ENCODE measurements at places on chromosomes 12 and 14.
A peak's percentile ranks its signal among the peaks of the same experiment; 100 is the strongest.

GRCh38 chr12:28413460-28414109 lies 223.3 kb downstream of the CCDC91 start:
- no peak overlapping the region for H3K4me3 ChIP-seq
- H3K4me1 ChIP-seq: no peaks in the 10 kb centered on the region
- H3K36me3 ChIP-seq: no peaks in the 10 kb centered on the region
- no peaks in the 10 kb centered on the region for H3K27me3 ChIP-seq
- H3K27ac ChIP-seq: no peak overlapping the region
- DNase-seq: no peak

DNA sequence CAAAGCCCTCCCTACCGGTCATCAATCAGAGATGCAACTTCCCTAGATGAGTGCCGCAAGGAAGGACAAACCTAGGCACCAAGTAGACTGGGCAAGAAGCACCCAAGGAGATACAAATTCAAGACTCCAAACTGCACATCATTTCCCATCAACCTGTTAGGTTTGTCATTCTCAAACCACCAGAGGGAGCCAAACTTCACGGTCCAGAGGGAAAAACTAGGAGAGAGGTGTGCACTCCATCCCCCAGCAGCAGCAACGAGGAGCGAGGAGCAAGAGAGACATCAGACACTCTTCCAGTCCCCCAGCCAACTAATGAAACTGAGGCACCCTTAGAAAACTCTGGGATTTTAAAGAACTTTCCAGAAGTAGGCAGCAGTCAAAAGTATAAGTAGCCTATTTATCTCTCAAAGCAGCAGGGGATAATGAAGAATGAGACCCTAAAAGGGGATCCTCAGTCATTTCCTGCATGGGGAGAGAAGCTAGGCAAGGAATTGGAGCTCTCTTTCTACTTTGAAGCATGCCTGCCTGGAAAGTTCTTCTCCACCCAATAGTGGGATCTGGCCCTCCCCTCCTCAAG lies 37.0 kb upstream of the NT5DC3 start:
- H3K4me1 ChIP-seq: no peaks in the 10 kb centered on the region
- H3K27ac ChIP-seq: no peak overlapping the region
- no peak overlapping the region for H3K4me3 ChIP-seq
- DNase-seq: peak; percentile 89
- H3K36me3 ChIP-seq: no peaks in the 10 kb centered on the region
- no peaks in the 10 kb centered on the region for H3K27me3 ChIP-seq

DNA sequence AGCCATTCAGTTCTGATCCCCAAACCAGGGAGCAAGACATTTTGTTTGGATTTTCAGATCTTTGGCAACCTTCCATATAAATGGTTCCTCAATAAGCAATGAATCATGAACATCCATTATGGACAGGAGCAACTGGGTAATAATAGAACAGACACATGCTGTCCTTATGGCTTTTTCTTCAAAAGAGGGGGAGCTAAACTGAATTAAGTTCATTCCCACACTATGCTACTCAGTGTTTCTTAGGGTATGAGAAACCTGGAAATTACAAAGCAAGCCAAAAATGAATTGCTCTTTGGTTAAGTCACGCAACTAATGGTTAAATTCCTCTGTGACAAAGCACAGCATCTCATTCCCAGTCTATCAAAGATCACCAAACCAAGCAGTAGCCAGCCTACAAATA lies 51.0 kb downstream of the PTGER2 start:
- H3K4me1 ChIP-seq: no peaks in the 10 kb centered on the region
- H3K4me3 ChIP-seq: no peak overlapping the region
- H3K27me3 ChIP-seq: no peaks in the 10 kb centered on the region
- H3K27ac ChIP-seq: no peak overlapping the region
- no peak for DNase-seq

GRCh38 chr12:89731089-89731488 lies 22.5 kb upstream of the ATP2B1 start:
- no peaks in the 10 kb centered on the region for H3K27me3 ChIP-seq
- H3K4me3 ChIP-seq: no peak overlapping the region
- no peaks in the 10 kb centered on the region for H3K4me1 ChIP-seq
- H3K36me3 ChIP-seq: no peaks in the 10 kb centered on the region
- H3K27ac ChIP-seq: no peak overlapping the region

GRCh38 chr14:89990218-89990617 lies 34.5 kb downstream of the TDP1 start:
- no peak for DNase-seq
- no peak overlapping the region for H3K4me3 ChIP-seq
- no peaks in the 10 kb centered on the region for H3K4me1 ChIP-seq
- H3K27me3 ChIP-seq: no peaks in the 10 kb centered on the region
- H3K36me3 ChIP-seq: peaks cover 12% of the 10 kb centered on the region

GRCh38 chr14:79209418-79209817 lies 1001.9 kb downstream of the DIO2 start:
- H3K4me3 ChIP-seq: no peak overlapping the region
- no peak overlapping the region for H3K27ac ChIP-seq
- no peak for DNase-seq

GRCh38 chr12:19615384-19615725 lies 176.1 kb downstream of the AEBP2 start:
- DNase-seq: no peak
- no peaks in the 10 kb centered on the region for H3K27me3 ChIP-seq
- no peak overlapping the region for H3K4me3 ChIP-seq
- H3K36me3 ChIP-seq: no peaks in the 10 kb centered on the region
- peaks cover 2% of the 10 kb centered on the region for H3K4me1 ChIP-seq

- H3K27ac ChIP-seq: no peak overlapping the region
- H3K4me1 ChIP-seq: no peaks in the 10 kb centered on the region
- no peak overlapping the region for H3K4me3 ChIP-seq
- DNase-seq: no peak
- H3K36me3 ChIP-seq: peaks cover 23% of the 10 kb centered on the region
Measured at GRCh38 chr12:125013816-125014442, 20.5 kb downstream of the BRI3BP start.

GRCh38 chr12:27952510-27952909 lies 20.0 kb downstream of the PTHLH start:
- H3K36me3 ChIP-seq: no peaks in the 10 kb centered on the region
- H3K27me3 ChIP-seq: no peaks in the 10 kb centered on the region

- no peak for DNase-seq
- H3K27ac ChIP-seq: no peak overlapping the region
- H3K4me3 ChIP-seq: no peak overlapping the region
- no peaks in the 10 kb centered on the region for H3K36me3 ChIP-seq
- H3K4me1 ChIP-seq: no peaks in the 10 kb centered on the region
Measured at GRCh38 chr12:117733549-117733805, 235.3 kb downstream of the KSR2 start.

DNA sequence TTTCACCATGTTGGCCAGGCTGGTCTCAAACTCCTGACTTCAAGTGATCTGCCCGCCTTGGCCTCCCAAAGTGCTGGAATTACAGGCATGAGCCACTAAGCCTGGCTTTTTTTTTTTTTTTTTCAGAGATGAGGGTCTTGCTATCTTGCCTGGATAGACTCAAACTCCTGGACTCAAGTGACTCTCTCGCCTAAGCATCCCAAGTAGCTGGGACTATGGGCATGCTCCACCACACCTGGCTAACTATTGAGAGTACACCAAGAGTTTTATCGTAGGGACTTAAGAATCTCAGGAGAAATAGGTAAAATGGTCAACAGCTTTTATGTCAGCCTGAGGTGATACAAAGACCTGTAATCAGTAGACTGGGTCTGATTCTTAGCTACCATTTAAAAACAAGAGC lies 31.2 kb upstream of the SIX1 start:
- H3K36me3 ChIP-seq: no peaks in the 10 kb centered on the region
- H3K27me3 ChIP-seq: no peaks in the 10 kb centered on the region
- peak; percentile 73 for DNase-seq
- H3K4me3 ChIP-seq: no peak overlapping the region

GRCh38 chr14:24063263-24063836 lies 8.0 kb upstream of the CPNE6 start:
- H3K27ac ChIP-seq: no peak overlapping the region
- DNase-seq: no peak
- H3K4me3 ChIP-seq: no peak overlapping the region
- no peaks in the 10 kb centered on the region for H3K4me1 ChIP-seq
- no peaks in the 10 kb centered on the region for H3K27me3 ChIP-seq
- no peaks in the 10 kb centered on the region for H3K36me3 ChIP-seq

GRCh38 chr12:116719731-116720528 lies 17.9 kb downstream of the SPRING1 start:
- no peaks in the 10 kb centered on the region for H3K27me3 ChIP-seq
- H3K4me1 ChIP-seq: no peaks in the 10 kb centered on the region
- no peak overlapping the region for H3K27ac ChIP-seq

GRCh38 chr14:39276005-39276404 lies 42.3 kb downstream of the MIA2 start:
- no peak overlapping the region for H3K4me3 ChIP-seq
- H3K27me3 ChIP-seq: no peaks in the 10 kb centered on the region
- H3K4me1 ChIP-seq: peaks cover 4% of the 10 kb centered on the region
- H3K27ac ChIP-seq: no peak overlapping the region

- no peaks in the 10 kb centered on the region for H3K36me3 ChIP-seq
- no peak for DNase-seq
- H3K27me3 ChIP-seq: no peaks in the 10 kb centered on the region
- H3K4me3 ChIP-seq: no peak overlapping the region
- H3K4me1 ChIP-seq: no peaks in the 10 kb centered on the region
Measured at GRCh38 chr12:53424626-53425514, 1.2 kb downstream of the AMHR2 start.

DNA sequence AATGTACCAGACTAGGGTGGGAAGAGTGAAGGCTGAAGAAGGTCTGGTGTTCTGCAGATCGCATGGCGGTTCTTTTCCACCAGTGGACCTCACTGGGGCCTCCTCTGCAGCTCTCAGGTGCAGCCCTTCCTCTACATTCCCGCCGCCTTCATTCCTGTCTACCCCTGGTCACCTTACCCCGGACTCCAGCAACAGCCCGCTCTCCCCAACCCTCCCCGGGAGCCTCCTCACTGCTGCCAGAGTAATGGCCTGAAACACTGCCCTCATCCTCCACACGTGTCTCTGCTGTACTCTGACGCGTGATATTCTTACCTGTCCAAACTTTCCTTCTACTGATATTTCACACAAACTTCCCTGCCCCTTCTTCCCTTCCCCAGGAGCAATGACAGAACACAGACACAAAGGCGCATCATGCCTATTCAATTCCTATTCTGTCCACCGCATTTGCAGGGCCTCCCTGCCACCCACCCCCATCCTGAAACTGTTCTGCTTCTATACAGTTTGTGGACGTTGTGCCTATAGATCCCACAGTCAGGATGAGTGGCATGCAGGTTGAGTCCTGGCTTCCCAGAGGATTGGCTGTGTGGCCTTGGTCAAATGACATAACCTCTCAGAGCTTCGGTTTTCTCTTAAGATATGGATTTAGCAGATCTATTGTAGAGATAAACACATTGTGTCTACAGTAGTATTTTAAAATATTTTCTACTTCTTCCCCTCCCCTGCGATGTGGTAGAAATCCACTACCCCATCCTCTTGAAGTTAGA lies 1.7 kb upstream of the NUAK1 start:
- no peaks in the 10 kb centered on the region for H3K36me3 ChIP-seq
- H3K27me3 ChIP-seq: no peaks in the 10 kb centered on the region
- peak overlapping the region; percentile 98 for H3K4me3 ChIP-seq
- DNase-seq: no peak
- peaks cover 12% of the 10 kb centered on the region for H3K4me1 ChIP-seq
- H3K27ac ChIP-seq: peak overlapping the region; percentile 100

GRCh38 chr14:72743626-72744025 lies 150.3 kb downstream of the DPF3 start:
- DNase-seq: no peak
- peaks cover 3% of the 10 kb centered on the region for H3K4me1 ChIP-seq
- H3K27ac ChIP-seq: no peak overlapping the region
- H3K4me3 ChIP-seq: no peak overlapping the region
- no peaks in the 10 kb centered on the region for H3K36me3 ChIP-seq

DNA sequence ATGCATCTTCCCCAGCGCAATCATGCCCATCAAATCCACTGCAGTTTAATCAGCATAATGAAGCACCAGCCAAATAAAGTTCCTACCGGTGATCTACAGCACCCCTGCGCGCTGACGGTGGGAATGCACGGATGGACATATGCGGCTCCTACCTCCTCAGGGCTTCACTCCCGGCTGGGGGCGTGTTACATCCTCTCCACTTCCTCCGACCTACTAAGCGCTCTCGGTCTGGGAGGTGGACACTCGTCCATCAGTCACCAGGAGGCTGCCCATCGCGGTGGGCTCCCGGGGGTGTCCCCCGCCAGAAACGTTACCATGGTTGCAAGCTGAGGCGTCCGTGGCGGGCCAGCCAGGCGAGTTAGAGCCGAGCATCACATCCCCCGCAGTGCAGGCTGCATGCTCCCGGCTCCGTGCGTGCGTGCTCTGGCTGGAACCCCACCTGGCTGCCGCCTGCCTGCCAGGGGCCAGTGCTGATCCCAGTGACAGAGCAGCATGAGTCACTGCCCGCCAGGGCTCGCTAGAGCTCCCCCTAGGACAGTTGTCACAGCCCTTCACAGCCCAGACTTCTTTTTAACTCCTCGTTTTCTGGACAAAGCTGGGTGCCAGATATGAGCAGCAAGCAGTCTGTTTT lies 73.0 kb downstream of the CIT start:
- peak; percentile 61 for DNase-seq
- H3K27ac ChIP-seq: no peak overlapping the region
- H3K4me1 ChIP-seq: peaks cover 9% of the 10 kb centered on the region

DNA sequence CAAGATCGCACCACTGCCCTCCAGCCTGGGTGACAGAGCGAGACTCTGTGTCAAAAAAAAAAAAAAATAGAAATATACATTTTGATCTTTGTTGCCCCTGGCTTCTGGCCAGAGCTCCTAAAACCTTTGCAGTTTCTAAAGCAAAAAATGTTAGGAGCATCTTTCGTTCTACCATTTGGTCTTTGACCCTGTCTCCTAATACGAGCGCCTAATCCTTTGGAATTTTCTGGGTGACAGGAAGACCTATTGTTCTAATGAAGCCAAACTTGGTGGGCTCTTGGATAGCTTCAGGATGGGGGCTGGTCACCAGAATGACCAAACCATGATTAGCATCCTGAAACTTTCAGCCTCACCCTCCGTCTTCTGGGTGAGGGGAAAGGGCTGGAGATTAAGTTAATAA lies 32.3 kb upstream of the CLIP1 start:
- no peak overlapping the region for H3K27ac ChIP-seq
- H3K4me1 ChIP-seq: peaks cover 2% of the 10 kb centered on the region
- DNase-seq: no peak
- no peak overlapping the region for H3K4me3 ChIP-seq

GRCh38 chr12:57214398-57214781 lies 2.2 kb upstream of the NXPH4 start:
- H3K4me1 ChIP-seq: peaks cover 17% of the 10 kb centered on the region
- H3K27me3 ChIP-seq: peaks cover 42% of the 10 kb centered on the region
- peak overlapping the region; percentile 6 for H3K27ac ChIP-seq
- H3K36me3 ChIP-seq: peaks cover 36% of the 10 kb centered on the region
